Esophagus mucosa (tissue), 1 donor: ENCODE measurements at places on chromosomes 13 and 19. TPM values are rescaled to one million over a fixed set of nuclear protein-coding genes. Genes with fewer than 3 reads are reported as not detected.
A peak's percentile ranks its signal among the peaks of the same experiment; 100 is the strongest.

- no peak for ATAC-seq
Observed at GRCh38 chr19:4816202-4816949, 15.1 kb downstream of the TICAM1 start.

GRCh38 chr13:41054212-41054877 is 7.0 kb upstream of the WBP4 start:
- peak; percentile 50 for ATAC-seq

ERICH4 gene
- total RNA-seq = not detected

CALM3 gene
- total RNA-seq = 109 TPM

DNA sequence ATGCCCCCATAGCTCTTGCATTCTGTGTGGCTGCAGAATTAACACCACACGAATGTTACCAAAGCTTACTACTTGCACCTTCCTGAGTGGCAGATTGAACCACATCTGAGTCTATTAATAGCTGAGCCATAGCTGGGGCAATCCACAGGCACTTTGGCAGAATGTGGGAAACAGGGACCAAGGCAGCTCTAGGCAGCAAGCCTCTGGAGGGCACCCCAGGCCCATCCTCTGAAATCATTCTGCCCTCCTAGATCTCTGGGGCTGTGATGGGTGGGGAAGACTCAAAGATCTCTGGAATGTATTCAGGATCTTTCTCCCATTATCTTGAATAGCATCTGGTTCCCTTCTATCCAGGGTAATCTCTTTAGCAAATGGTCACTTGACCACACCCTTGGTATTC is 139.3 kb downstream of the TNFRSF19 start:
- no peak for ATAC-seq

DNA sequence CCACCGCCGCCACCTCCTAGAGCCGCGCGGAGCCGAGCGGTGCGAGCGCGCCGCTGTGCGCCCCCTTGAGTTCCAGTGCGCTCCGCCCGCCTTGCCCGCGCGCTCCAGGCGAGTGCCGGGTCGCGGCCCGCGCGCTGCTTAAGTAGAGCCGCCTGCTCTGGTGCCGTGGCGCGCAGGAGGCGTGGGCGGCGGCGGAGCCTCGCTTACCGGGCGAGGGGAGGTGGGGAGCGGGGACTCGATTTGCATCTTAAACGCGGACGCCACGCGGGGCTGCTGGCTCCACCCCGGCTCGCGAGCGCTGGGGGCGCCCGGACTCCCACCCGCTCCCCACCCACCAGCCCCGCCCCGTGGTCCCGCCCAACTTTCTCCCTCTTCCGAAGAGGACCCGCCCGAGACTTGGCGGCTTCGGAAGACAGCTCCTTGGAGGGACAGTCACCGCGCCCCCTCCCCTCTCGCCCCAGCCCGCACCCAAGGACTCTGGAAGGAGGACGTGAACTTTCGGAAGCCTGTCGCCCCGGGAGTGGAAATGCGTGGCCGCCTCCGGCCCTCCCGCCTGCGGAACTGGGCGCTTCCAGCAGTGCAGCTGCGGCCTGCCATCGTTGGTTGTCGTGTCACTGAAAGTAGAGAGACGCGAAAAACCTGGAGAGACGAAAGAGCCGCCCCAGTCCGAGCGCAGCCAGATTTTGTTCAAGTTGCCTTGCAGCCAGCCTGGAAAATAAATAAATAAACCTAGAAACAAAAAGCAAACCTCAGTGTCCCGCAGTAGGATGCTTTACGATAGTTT is at the start of gene KCTD12:
Gene KCTD12, minus strand, starts transcription at position 114 of the 784 bp plus-strand sequence. CDS start 257 bp downstream, outside the sequence.
- peak; percentile 76 for ATAC-seq

PSG3 gene
- total RNA-seq = not detected

DNA sequence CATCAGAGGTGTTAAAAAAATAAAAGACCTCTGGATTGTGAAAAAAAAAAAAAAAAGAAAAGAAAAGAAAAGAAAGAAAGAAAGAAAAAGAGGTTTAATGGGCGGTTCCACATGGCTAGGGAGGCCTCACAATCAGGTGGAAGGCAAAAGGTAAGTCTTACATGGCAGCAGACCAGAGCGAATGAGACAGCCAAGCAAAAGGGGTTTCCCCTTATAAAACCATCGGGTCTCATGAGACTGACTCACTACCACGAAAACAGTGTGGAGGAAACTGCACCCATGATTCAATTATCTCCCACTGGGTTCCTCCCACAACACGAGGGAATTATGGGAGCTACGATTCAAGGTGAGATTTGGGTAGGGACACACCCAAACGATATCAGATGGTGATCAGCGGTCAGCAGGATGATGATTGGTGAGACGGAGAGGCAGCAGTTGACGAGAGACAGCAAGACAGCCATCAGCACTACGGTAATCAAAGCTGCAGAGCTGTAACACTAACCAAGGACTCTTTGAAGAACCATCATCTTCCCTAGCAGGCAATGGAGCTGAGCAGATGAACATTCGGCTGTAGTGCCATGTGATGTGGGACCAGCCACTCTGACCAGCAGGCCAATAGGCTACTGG is 3.9 kb upstream of the CD209 start:
- peak; percentile 59 for ATAC-seq

DNA sequence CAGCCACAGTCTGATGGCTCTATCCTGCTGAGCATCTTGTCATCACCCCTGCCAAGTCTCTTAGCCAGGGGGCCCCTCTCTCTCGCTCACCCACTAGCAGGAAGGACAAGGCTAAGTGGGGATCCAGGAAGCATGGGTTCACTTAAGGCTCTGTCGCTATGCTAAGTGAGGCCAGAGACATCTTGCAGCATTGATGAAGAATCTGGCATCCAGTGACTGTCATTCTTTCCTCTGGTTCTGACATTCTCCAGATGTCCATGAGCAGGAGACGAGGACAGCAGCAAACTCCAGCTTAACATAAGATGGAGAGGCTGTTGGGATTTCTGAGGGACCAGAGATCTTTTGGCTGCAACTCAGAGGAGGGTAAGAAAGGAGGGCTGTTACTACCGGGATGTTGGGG is 230.2 kb downstream of the TSHZ3 start:
- no peak for ATAC-seq

DNA sequence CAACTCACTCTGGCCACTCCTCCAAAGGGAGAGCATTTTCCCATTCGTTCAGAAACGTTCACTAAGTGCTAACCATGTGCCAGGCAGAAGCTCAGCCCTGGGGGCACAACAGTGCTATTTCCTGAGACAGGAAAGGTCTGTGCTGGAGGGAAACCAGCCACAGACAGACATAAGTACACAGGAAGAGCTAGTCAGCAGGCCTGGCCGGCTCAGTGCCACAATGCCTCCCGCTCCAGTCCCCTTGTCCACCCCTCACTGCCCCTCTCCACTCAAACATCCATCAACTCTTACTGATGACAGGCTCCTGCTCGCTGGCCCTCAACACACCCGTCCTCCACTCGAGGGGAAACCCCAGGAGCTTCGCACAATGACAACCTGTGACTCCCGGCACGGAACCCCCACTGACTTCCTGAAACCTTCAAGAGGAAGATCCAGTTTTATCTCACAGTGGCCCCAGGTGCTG is 11.3 kb upstream of the PLA2G4C start:
- ATAC-seq = peak; percentile 42

DNA sequence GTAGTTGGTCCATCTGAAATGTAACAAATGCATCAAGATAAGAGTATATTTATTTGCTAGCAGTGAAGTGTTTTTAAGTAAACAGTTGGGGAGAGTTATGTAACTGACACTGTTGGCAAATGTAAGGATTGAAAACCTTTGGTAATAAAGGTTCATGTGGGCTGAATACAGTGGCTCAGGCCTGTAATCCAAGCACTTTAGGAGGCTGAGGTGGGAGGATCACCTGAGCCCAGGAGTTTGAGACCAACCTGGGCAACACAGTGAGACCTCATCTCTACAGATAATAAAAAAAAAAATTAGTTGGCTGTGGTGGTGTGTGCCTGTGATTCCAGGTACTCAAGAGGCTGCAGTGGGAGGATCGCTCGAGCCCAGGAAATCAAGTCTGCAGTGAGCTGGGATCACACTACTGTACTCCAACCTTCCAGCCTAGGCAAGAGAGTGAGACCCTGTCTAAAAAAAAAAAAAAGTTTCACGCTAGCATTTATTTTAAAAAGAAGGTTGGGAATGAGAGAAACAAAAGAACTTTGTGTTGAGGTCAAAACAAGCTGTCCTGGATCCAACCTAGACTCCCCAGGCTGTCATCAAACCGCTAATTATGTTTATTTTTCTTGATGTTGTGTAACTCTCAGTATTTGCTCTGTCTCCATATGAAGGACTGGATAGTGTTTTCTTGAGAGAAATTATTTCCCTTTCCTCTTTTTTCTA is 20.7 kb downstream of the SETDB2 start:
- no peak for ATAC-seq

DNA sequence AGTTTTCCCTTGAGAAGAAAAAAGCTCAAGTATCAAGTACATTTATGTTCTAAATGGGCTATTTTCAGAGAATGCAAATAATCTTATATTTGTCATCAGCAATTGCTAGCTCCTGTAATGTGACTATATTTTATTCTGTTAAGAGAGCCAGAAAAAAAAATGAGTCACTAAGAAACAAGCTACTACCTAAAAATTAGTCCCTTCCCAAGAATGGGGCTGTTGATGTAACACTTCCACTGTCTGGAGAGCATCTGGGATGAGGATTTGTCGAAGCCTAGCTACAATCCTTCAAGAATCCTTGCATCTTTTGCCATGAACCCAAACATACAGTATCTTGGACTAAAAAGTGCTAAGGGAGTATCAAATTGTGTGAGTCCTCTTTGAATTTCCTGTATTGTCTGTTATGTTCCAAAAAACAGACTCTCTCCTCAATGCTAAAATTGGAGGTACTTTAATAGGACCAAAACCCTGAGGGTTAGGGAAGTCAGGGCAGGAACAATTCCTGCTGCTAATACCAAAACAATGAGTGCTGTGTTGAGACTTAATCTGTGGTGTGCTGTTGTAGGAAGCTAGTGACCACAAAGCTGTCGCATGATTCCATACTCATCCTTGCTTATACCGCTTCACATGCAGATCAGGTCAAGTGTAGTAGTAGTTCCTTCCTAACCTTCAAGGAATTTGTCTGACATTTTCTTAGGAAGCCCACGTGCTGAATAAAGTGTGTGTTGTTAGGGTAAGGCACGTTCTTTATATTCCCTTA is 4.9 kb upstream of the ZC3H13 start:
- no peak for ATAC-seq

GRCh38 chr19:47660435-47660832 is 51.5 kb downstream of the BICRA start:
- ATAC-seq = peak; percentile 72

AXL gene
- total RNA-seq = 4.0 TPM

DNA sequence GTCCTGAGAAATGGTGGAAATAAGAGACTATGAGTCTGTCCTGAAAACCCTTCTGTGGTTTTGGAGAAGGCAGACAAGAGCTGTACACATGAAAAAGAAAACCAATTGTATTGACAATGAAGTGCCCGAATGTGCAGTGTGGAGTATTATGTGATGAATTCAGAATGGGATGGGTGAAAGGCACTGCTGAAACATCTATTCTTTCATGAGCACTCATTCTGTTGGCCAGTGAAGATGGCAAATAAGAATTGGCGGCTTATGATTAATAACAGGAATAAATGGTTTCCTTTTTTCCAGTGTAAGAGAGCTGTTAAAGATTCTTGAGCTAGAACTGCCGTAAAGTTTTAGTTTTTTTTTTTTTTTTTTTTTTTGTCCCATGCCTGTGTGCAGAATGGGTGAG is 5.7 kb downstream of the POLR1D start:
- ATAC-seq = no peak

GRCh38 chr19:30026933-30027332 is 84.9 kb downstream of the URI1 start:
- ATAC-seq = no peak

GRCh38 chr13:51786425-51787265 is 17.3 kb downstream of the DHRS12 start:
- ATAC-seq = no peak

DNA sequence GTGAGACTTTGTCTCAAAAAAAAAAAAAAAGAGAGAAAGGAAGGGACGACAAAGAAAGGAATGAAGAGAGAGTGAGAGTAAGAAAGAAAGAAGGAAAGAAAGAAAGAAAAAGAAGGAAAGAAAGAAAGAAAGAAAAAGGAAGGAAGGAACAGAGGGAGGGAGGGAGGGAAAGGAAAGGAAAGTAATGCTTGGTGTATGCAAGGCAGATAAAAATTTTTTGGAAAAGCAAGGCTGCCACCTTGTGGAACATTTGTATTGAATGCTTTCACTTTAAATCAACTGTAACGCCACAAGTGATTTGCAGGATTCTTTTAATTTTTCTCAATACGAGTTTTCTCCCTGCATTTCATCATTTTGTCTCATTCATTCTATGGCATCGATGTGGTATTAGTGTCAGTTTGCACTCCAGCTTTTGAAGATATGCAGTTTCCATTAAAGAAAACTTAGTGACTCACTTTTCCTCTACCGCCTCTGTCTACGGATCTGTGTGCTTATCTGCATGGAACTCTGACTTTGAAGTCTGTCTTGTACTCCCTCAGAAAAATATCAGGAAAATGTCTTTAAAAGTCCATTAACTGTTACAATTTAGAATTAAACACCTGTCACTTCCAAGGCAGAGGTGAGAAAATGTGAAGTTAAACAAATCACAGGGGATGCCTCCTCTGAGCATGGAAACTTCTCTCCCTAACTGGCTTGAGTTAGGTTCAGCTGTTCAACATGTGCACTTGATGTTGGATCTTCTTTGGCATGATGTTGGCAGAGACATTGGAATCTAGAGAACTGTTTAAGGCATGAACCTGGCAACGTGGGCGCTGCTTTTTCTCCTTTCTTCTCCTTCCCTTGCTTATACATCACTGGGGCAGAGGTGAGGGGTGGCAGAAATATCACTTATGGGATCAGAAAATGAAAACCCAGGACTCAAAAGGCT is 20.0 kb upstream of the ZDHHC20 start:
- no peak for ATAC-seq

- peak; percentile 29 for ATAC-seq
Observed at GRCh38 chr19:18397242-18398202, at the start of gene LRRC25. TSS of gene LRRC25 (minus strand) at chr19:18397622. CDS start at chr19:18396963, 659 bp downstream.

ZNF497 gene
- 1.1 TPM for total RNA-seq

GRCh38 chr13:37241786-37242185 is 136.3 kb upstream of the CSNK1A1L start:
- ATAC-seq = no peak

SHISA2 gene
- 0.16 TPM for total RNA-seq

GEMIN7 gene
- 18.7 TPM for total RNA-seq

- ATAC-seq = peak; percentile 28
Observed at GRCh38 chr13:24207841-24208667, 47.5 kb downstream of the SPATA13 start.

CEACAM7 gene
- total RNA-seq = 71.9 TPM

ZC3H13 gene
- total RNA-seq = 22.1 TPM

GRCh38 chr19:17778968-17779929 is 15.7 kb upstream of the B3GNT3 start:
- ATAC-seq = no peak

GRCh38 chr19:28948566-28948965 is 264.4 kb downstream of the UQCRFS1 start:
- no peak for ATAC-seq
